Esophagus (tissue), 2 donors: ENCODE measurements at places on chromosomes 7 and 10. TPM values are rescaled to one million over a fixed set of nuclear protein-coding genes. Genes with fewer than 3 reads are reported as not detected.

The SLC16A12 gene
- 0.02 TPM for polyA plus RNA-seq

The UNCX gene
- not detected for polyA plus RNA-seq

The PPP1R17 gene
- not detected for polyA plus RNA-seq

The UCN3 gene
- polyA plus RNA-seq = not detected

The GFRA1 gene
- 1.3 TPM for polyA plus RNA-seq

The PON1 gene
- not detected for polyA plus RNA-seq

The FAM24B gene
- polyA plus RNA-seq = 1.9 TPM

The RHOBTB1 gene
- 0.73 TPM for polyA plus RNA-seq

The CCDC172 gene
- not detected for polyA plus RNA-seq

The NPFFR1 gene
- polyA plus RNA-seq = 0.02 TPM

The PRR15 gene
- polyA plus RNA-seq = 1.5 TPM

The CFTR gene
- polyA plus RNA-seq = 1.2 TPM

The LAMB4 gene
- polyA plus RNA-seq = 4.9 TPM

The SH3PXD2A gene
- polyA plus RNA-seq = 14.9 TPM

The PDE6C gene
- polyA plus RNA-seq = not detected

The SCIN gene
- polyA plus RNA-seq = 10.4 TPM

The MIOS gene
- polyA plus RNA-seq = 17.6 TPM

The EN2 gene
- 0.01 TPM for polyA plus RNA-seq

The ZNF25 gene
- 1.7 TPM for polyA plus RNA-seq

The NPSR1 gene
- polyA plus RNA-seq = not detected
